ENCODE measurements at places on chromosomes 5 and 9. TPM values are rescaled to one million over a fixed set of nuclear protein-coding genes. Genes with fewer than 3 reads are reported as not detected.

CBY3 gene
- 3.0 TPM for total RNA-seq

OSMR gene
- 22.8 TPM for total RNA-seq

RPL37 gene
- 223 TPM for total RNA-seq

PDE8B gene
- 0.12 TPM for total RNA-seq

GNG10 gene
- total RNA-seq, result 65.7 TPM

OBP2B gene
- total RNA-seq, result not detected

CATSPER3 gene
- total RNA-seq, result not detected

CYSTM1 gene
- total RNA-seq, result 61.0 TPM

SEC16A gene
- total RNA-seq, result 117 TPM

CTXN3 gene
- total RNA-seq, result not detected

TMC1 gene
- 0.82 TPM for total RNA-seq

MOB3B gene
- total RNA-seq, result 0.47 TPM

OTULINL gene
- 0.34 TPM for total RNA-seq

SFXN1 gene
- total RNA-seq, result 54.1 TPM

SPATA31D4 gene
- total RNA-seq, result not detected

CYLC2 gene
- total RNA-seq, result not detected

PLAA gene
- total RNA-seq, result 46.2 TPM

CYSRT1 gene
- 0.41 TPM for total RNA-seq

C9orf50 gene
- total RNA-seq, result not detected

RNF183 gene
- total RNA-seq, result not detected

VCAN gene
- total RNA-seq, result 70.5 TPM

FST gene
- 2.3 TPM for total RNA-seq

ARHGEF37 gene
- 8.5 TPM for total RNA-seq

BASP1 gene
- 57.8 TPM for total RNA-seq

FAM221B gene
- not detected for total RNA-seq

OR1Q1 gene
- not detected for total RNA-seq

CCL27 gene
- not detected for total RNA-seq

ANKRD55 gene
- 0.47 TPM for total RNA-seq

ARL14EPL gene
- total RNA-seq, result not detected

ARAP3 gene
- 69.0 TPM for total RNA-seq

PAPPA gene
- 13.1 TPM for total RNA-seq

PCDHB13 gene
- 3.0 TPM for total RNA-seq

PALM2AKAP2 gene
- total RNA-seq, result 3.9 TPM

PRRX2 gene
- total RNA-seq, result 1.4 TPM

INSL6 gene
- not detected for total RNA-seq

VDAC1 gene
- total RNA-seq, result 243 TPM

GZMA gene
- total RNA-seq, result not detected

HTR1A gene
- total RNA-seq, result not detected

UBE2QL1 gene
- not detected for total RNA-seq

INIP gene
- 20.0 TPM for total RNA-seq

PCA3 gene
- total RNA-seq, result not detected

GADD45G gene
- total RNA-seq, result 0.35 TPM

ENTPD2 gene
- total RNA-seq, result not detected
